Hair follicular keratinocyte (primary cell): ENCODE measurements at places on chromosomes 2 and 18. TPM values are rescaled to one million over a fixed set of nuclear protein-coding genes. Genes with fewer than 3 reads are reported as not detected.

Gene ABHD1
- total RNA-seq: not detected in 2 replicates

Gene ID2
- total RNA-seq: 0.86 and 5.5 TPM in 2 replicates

Gene MAP2
- 3.1 and 5.5 TPM in 2 replicates for total RNA-seq

Gene KIAA2012
- total RNA-seq: not detected in 2 replicates
